DMS153 (cell line): ENCODE measurements at places on chromosomes 3 and 15.

DNA sequence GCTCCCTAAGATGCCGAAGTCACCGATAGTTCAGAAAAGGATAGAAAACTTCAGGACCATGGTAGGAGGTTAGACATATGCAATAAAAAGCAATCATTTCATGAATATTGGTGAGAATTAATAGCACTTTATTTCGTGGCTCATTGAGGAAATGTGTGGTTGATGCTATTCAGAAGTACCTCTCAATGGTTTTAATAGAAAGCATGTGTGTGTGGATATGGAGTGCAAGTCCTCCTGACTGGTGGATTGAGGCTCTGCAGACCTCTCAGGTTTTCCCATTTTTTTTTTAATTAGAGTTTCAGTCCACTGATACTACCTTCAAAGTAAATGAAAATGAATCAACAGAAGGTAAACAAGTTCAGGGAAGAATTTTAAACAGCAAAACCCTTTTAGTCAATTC lies 384.3 kb upstream of the RARB start:
- no peak for DNase-seq

GRCh38 chr3:43024181-43024885 lies 45.2 kb downstream of the GASK1A start:
- no peak for DNase-seq

- no peak for DNase-seq
Measured at GRCh38 chr3:11570251-11570650, 73.5 kb downstream of the VGLL4 start.

DNA sequence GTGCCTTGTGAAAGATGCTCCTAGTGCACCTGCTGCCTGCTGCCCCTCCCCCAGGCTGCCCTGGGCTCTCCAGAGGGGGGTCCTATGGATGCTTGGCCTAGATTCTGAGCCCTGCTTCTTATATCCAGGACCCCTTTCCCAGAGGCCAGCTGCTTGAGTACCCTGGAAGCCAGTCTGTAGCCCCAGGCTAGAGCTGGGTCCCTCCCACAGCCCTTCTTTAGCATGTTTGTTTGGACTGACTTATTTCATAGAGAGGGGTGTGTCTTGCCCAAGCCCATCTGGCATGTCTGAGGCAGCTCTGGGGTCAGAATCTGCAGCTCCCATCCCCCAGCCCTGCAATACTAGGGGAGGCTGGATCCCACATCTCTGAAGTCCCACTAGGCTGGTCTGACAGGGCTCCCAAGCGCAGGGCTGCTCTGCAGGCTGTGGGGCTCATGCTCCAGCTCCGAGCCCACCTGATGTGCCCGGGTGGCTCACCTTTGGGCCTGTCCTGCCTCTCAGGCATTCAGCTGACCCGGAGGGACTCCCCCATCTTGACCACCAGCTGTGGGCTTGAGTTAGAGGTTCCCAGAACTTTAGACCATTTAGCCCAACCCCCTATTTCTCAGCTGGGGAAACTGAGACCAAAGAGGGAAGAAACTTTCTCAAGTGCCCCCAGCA lies 3.1 kb downstream of the CHRNB4 start:
- DNase-seq = no peak

GRCh38 chr3:112775011-112775742 lies 71.5 kb downstream of the CD200R1L start:
- no peak for DNase-seq

DNA sequence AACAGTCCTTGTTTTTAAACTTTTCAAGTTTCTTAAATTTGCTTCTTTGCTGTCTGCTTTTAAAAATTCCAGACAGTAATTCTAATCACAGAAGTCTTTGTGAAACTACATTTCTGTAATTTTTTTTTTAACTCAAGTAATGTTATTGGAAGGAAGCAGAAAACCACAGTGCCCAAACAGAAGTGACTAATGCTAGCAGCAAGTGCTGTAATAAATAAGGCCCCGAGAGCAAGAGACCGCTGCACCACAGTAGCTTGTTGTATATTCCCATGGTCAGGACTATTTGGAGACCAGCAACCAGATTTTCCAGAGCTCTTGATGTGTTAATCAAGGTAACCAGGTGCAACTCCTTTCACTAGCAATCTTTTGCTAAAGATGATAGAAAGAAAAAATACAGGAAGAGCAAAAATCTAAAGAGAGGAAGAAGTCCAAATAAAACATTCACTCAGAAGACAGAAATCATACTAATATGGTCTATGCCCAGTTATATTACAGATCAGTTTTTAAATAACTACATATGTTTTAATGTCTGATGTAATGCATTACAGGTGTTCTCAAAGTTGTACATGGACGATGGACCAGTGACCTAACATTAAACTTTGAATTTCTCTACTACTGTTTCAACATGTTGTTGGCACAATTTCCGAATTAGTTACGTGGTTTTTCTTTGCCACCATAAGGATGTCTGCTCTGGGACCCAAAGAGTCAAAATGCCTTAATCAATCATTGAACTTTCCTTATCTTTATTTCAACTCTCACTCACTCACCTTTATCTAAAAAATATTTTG lies 36.4 kb downstream of the WWTR1 start:
- DNase-seq = no peak

DNA sequence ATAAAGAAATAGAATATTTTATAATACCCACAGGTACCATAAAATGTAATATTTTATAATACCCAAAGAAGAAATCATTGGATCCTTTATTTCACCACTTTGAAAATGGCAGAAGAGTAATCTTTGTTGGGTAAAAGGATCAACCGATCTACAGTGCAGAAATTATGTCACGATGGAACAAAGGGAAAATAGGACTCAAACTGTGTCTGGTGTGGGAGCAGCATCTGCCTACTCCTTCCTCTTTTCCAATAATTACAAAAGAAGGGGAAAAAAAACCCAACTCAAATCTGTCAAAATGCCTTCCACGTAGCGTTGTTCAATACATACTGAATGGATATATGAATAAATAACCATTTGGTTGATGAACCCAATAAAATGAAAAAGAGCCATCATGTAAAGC lies 492.6 kb upstream of the TBL1XR1 start:
- no peak for DNase-seq

DNA sequence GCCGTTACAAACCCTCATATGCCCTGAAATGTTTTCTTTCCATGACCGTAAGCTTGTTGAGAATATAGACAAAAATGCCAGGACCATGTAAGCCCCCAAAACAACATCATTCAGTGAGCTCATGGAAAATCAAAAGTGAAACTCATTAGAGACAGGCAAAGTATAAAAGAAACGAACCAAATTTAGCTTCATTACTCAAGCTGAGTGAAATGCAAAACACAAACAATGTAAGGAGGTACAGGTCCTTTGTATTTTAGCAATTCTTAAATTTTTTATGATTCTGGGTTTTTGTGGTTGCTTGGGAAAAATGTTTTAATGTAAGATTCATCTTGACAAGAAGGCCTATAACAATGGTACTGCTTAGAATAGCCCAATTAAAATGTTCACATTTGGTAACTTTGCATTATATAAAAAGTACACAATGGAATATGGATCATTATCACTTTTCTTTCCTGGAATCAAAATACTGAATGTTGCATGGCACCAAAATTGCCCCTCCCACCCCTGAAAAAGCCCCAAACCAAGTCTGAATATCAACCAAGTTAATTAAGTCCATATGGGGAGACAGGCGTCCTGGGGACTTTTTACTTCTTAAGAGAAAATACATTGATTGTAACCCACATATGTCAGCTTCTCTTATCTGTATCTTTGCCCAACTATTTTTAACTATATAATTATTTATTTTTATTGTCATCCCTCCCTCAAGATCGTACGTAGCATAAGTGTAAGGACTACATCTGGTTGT lies 247.7 kb upstream of the CDIN1 start:
- no peak for DNase-seq

DNA sequence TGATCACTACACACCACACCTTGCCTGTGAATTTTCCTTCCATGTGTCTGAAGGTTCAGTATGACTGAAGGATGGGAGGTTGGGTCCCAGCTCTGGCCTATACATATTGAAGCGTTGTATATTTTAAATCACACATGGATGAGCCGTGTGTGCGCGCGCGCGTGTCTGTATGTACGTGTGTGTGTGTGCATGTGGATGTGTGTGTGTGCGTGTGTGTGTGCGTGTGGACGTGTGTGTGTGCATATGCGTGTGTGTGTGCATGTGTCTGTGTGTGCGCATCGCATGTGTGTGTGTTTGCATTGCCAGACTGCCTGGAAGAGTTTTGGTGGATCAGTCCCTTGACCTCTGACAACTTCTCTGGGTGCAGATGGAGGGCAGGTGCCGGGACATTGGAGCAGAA lies 45.7 kb downstream of the RPLP1 start:
- no peak for DNase-seq

GRCh38 chr3:112776000-112776399 lies 70.7 kb downstream of the CD200R1L start:
- DNase-seq = no peak

DNA sequence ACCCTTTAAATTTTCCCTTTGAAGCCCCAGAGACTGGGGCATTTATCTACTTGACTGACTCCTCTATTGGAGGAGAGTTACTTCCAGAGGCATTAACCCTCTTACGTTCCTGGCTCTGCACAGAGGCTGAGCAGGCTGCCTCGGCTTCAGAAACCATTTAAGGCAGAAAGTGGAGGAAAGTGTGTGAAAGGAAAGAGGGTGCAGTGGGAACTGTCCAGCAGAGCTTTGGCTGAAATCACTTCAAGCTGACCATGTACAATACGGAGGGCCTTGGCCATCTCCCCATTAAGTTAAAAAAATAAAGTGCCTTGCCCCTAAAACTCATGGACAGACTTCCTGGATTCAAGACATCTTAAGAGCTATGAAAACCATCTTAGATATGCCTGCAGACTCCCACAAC lies 238.7 kb downstream of the SV2B start:
- DNase-seq = no peak
